ENCODE measurements at places on chromosomes 3 and 15. TPM values are rescaled to one million over a fixed set of nuclear protein-coding genes. Genes with fewer than 3 reads are reported as not detected.
A peak's percentile ranks its signal among the peaks of the same experiment; 100 is the strongest.

ISLR gene
- 208 TPM for total RNA-seq

AP3B2 gene
- 3.7 TPM for total RNA-seq

UROC1 gene
- total RNA-seq = not detected

TMEM40 gene
- total RNA-seq = 31.7 TPM

HTR3E gene
- total RNA-seq = not detected

ARL6 gene
- total RNA-seq = 15.7 TPM

GOLGA6A gene
- total RNA-seq = 0.25 TPM

FAM107A gene
- 88.6 TPM for total RNA-seq

POTEB2 gene
- total RNA-seq = not detected

DNA sequence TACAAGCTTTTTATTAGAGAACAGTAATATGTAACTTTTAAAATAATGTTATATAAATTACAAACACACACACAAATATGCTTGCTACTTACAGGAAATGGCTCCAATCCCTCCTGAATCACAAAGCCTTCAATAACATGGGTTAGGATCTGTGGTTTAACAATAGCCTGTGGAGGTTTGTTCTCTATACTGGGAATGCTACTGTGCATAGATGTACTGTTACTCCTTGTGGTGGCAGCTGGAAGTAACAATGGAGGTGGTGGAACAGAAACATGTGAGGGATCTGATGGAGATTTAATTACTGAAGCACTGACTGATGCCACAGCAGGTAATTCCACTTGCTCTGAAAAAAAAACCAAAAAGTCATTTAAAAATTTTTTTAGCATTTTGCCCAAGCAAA, 64.4 kb downstream of the PHC3 start:
- no peak for DNase-seq

GRCh38 chr15:56798639-56799038, 65.3 kb upstream of the ZNF280D start:
- no peak for DNase-seq

DNA sequence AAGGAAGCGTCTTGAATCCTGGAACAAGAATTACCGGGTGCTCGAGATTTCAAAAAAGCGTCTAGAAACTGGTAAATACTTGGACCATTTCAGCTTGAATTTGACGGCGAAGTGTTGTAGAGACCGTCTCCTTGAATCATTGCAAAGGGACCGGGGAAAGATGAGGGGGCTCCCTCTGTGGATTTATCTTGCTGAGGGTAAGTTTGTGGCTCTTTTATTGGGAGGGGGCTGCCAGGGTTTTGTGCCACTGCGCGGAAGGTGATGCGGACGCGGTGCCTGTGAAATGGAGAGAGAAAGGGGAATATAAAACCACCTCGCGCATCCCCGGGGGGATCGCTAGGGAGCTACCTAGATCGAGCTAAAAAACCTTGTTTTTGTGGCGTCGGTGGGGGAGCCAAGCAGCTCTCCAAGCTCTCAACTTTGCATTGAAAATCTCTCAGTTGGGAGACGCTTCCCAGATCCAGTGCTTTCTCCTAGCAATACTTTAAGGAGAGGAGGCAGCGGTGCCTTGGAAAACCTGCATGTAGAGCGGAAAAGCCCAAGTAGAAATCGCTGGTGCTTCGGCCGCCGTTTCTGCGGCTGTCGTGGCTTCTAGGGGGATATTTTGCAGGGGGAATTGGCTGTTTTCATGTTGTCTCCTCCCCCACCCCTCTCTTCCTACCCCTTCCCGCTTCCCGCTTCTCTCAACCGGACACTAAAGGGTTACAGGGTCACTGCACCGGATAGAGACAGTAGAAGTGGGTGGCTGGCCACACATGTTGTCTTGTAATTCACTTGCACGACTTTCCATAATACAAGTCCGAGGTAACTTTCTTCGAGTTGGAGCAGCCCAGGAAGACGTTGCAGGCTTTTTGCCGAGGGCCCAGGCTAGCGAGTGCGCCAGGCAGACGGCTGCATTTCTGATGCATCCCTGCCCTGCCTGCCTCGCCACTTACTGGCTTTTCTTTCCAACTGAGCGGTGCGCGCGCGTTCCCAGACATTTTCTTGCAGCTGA, 187.6 kb downstream of the NLGN1 start:
- no peak for DNase-seq

- no peak for DNase-seq
Observed at GRCh38 chr3:32366638-32367397, 24.8 kb upstream of the CMTM7 start.

DNA sequence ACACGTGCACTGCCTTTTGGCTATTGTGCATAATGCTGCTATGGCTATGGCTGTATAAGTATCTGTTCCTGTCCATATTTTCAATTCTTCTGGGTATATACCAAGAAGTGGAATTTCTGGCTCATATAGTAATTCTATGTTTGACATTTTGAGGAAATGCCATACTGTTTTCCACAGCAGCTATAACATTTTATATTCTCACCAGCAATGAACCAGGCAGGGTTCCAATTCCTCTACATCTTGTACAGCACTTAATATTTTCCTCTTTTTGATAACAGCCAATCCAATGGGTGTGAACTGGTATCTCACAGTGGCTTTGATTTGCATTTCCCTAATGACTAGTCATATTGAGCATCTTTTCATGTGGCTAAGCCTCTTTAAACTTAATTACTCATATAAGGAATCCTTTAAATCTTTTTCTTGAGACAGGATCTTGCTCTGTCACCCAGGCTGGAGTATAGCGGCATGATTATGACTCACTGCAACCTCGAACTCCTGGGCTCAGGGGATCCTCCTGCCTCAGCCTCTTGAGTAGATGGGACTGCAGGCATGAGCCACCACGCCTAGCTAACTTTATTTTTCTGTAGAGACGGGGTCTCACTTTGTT, 38.1 kb upstream of the IGDCC4 start:
- DNase-seq = no peak

- no peak for DNase-seq
Observed at GRCh38 chr3:140527156-140527555, 150.7 kb upstream of the TRIM42 start.

DNA sequence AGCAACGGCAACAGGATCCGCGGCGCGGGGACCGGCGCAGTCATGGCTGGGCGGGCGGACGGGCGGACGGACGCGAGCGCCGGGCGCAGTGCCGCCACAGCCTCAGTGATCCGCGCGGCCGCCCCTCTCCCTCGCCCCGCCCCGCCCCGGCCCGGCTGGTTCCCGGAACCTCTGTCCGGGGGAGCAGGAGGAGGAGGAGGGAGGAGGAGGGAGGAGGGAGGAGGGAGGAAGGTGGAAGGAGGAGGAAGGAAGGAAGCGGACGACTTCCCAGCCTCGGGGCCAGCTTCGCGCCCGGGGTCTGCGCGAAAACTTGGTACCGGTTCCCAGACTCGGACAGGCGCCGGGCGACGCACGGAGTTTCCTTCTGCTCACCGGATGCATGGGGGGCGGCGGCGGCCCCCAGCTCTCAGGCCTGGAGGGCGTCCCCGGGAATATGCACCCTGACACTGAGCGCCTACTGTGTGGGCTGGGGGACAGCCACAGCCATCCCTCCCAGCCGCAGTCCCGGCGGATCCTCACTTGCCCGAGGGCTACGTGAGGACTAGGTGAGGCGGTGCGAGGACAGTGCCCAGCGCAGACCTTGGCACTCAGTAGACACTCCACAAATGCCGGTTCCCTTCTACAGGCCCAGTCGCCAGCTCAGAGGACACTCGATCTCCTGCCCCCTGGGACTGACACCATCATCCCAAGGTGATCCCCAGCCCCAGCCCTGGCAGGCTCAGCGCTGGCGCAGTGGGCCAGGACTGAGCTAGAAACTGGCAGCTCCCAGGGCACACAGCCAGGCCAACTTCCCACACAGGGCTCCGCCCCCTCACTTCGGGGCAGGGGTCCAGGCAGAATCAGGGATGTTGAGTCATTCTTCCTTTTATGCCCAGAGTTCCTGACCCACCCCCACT, at the start of gene SHISA5:
Gene SHISA5, minus strand, starts transcription at position 124 of the 896 bp plus-strand sequence. Its CDS starts 80 bp downstream, at position 44.
- peak; percentile 49 for DNase-seq

DNA sequence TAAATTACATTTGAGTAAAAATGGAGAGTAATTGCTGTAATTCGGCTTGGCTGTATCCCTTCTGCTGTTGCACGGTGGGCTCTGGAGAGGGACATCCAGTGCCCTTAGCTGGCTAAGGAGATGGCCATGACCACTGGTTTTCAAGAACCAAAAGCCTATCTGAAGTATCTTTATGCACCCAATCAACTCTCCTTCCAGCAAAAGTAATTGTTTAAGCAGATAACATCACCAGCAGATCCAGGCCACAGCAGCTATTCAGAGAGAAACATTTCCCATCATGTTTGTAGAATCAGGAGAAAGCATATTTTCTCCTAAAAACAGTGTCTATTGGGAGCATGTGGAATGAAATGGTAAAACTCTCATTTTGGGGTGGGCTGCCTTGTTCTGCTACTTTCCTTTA, 514.5 kb upstream of the RGMA start:
- DNase-seq = no peak

- DNase-seq = no peak
Observed at GRCh38 chr15:96887730-96888129, 557.2 kb downstream of the NR2F2 start.

DNA sequence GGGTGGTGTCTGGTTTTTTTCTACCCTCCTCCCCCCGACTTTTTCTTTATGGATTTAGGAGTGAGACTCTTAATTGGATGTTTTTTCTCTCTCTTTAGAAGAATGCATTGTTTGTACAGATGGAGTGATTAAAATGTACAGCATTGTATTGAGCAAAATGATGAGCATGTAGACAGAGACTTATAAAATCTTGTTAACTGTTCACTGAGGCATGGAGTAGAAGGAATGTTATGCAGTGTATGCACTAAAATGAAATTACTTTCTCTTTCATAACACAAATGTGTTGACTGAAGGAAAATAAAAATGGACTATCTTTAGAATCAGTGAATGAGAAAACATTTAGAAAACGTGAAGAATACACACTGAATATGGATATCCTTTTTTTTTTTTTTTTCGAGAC, 39.8 kb downstream of the ZFAND6 start:
- no peak for DNase-seq

- no peak for DNase-seq
Observed at GRCh38 chr15:75815811-75816719, 27.2 kb upstream of the UBE2Q2 start.

- no peak for DNase-seq
Observed at GRCh38 chr3:149435996-149436885, 38.3 kb upstream of the TM4SF4 start.

Data from vagina (tissue), 2 donors.